Hepatic stellate cell (primary cell): ENCODE measurements at places on chromosomes 5 and 9.

DNA sequence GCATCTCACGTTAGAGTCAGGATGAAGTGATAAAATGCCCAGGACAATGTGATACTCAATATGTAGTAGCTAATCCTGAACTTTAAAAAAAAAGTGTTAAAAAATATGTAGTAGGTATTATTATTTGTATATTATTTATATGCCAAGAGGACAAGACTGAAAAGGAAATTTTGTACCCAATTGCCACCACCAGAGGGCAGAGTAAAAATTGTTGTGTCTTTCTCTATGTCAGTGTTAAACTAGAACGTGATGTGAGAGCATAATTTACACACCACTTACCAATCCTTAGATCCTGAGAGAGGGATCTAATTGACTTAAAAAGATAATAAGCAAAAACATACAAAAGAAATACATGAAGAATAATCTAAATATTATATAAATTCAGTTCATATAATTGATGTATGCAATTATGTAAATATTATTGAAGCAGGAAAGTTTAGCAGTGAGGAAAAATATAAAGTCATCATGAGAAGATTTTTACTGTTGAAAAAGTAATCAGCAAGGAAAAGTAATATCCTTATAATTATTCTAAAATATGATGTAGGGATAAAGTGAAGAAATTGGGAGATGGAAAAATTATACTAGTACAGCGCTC, 288.9 kb downstream of the RAB3C start:
- no peak for DNase-seq

GRCh38 chr9:88751781-88752180, 216.8 kb downstream of the NXNL2 start:
- no peak for DNase-seq

GRCh38 chr5:116013936-116014335, 18.3 kb upstream of the ARL14EPL start:
- no peak for DNase-seq

DNA sequence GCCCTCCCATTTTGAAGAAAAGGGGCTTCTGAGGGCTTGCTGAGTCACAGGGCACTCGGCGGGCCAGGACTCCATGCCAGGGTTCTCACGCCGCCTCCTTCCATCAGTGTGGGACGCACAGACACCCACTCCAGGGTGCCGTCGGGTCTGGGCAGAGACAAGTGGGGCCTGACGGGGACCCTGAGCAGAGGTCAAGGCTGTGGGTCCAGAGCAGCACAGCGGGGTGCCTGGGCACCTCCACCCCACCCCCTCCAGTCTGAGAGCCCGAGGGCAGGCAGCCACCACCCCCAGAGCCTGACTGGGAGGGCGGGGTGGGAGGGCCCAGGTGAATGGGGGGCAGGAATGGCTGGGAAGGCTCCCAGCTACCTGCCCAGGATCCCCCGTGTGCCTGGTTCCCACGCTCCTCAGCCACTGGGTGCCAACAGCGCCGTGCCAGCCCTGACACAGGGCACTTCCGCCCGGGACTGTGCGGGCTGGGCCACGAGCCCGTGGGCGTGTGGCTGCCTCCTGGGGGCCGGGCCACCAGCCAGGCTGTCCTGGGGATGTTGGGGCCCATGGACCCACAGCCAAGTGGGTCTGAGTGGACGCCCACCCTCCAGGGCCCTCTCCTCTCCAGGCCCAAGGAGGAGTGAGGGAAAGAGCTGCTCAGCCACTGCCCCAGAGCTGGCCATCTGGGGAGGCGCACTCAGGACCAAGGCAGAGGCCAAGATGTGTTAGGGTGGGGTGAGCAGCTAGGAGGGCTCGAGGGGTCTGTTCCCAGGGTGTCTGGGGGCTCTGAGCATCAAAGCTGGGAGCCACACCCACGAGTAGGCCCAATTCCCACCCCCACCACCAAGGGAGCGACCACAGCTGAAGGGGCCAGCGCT, 10.1 kb upstream of the NRARP start:
- DNase-seq, result peak; percentile 14

DNA sequence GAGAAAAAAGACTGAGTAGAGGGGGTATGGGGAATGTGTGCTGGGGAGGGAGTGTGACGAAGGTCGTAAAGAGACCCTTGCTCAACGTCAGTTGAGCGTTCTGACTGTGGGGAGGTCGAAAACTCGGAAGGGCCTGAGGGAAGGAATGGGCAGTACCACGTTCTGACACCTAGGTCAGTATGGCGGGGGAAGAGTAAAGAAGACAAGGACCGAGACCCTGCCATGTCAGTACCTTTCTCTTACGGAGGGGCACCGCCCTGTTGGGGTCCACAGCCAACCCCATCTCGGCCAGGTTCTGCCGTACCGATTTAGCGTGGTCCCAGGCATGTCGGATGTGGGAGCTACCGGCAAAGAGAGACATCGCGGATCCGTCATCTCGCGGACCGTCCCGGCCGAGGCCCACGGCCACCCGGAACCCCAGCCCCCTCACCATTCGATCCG, 375 bp downstream of the NOP16 start:
- peak; percentile 43 for DNase-seq

DNA sequence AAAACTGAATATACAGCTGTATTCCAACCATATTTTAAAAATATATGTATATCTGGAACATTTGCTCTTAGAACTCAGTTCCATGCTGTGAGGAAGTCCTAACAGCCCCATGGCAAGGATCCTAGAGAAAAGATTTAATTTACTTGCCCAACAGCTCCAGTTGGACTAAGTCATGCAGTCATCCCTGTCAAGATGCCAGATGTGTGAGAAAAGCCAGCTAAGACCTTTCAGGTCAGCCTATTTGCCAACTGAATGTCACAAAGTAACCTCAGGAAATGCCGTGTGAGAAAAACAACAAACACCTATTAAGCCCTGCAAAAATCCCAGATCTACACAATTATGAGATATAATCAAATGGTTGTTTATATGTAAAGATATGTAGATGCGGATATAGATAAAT, 416.3 kb downstream of the NR2F1-AS1 start:
- peak; percentile 16 for DNase-seq

DNA sequence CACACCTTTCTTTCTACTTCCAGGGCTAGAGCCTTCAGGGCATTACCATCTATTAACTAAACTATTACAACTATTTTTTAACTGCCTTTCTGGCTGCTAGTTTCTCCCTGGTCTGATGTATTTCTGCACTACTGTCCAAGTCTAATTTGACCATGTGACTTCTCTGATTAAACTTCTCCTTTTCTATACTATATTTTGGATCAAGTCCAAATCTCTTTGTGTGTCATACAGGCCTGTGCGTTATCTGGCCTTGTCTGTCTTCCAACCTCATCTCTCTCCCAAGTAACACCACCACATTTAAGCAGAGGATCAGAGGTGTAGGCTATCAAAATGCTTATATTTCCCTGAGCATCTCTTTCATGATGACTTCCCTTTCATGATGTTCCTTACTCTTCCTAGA, 47.2 kb upstream of the OR13F1 start:
- no peak for DNase-seq

- DNase-seq, result no peak
These were observed 223 bp downstream of the NR3C1 start for GRCh38 chr5:143403334-143403592.

DNA sequence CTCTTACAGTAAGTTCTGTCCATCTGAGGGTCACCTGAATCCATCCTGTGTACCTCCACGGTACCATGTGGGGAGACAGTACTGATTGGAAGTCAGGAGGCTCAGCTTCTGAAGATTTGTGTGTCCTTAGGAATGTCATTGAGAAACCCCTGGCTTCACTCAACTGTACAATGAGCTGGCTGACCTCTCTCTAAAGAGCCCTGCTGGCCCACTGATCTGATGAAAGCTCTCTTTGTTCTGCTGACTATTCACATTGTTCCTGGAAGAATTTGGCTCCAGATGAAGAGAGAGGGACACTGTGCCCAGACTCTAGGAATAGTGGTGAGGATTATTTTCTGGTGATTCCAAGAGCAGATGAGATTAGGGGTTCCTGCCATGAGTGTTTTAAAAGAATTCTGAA, 141.2 kb downstream of the LURAP1L start:
- no peak for DNase-seq

GRCh38 chr9:34547960-34548611, 25.3 kb upstream of the ENHO start:
- peak; percentile 83 for DNase-seq

- no peak for DNase-seq
These were observed 197.0 kb upstream of the NMUR2 start for GRCh38 chr5:152601806-152602732.

- DNase-seq, result peak; percentile 43
These were observed 210.2 kb downstream of the DAB2IP start for GRCh38 chr9:121861501-121862180.

DNA sequence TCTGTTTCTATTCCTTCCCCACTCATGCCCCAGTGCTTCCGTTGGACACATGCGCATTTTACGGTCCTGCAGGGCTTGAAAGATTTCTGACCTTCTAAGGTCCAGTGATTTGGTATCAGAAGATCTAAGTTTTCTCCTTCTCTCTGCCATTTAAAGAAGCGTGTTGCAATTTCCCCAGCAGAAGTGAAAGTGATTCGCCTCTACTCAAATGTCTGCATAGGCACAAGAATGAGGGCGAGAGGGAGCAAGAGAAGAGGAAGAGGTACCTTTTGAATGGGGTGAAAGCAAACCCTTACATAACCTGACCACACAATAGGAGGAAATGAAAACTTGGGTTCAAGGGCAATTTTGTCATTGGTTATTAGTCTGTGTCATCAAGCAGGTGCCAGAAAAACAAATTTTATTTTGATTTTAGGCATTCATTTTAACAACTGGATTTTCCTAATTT, 31.7 kb upstream of the NR3C1 start:
- DNase-seq, result peak; percentile 13

- DNase-seq, result no peak
These were observed 119.5 kb downstream of the TRPM3 start for GRCh38 chr9:71001780-71002386.

GRCh38 chr5:35203403-35203802, 26.9 kb downstream of the PRLR start:
- DNase-seq, result no peak
